ENCODE measurements at places on chromosomes 12 and 14.

- H3K27ac ChIP-seq = no peak overlapping the region
- H3K4me3 ChIP-seq = no peak overlapping the region
- H3K4me1 ChIP-seq = no peaks in the 10 kb centered on the region
- no peaks in the 10 kb centered on the region for H3K36me3 ChIP-seq
- peaks cover 54% of the 10 kb centered on the region for H3K27me3 ChIP-seq
Measured at GRCh38 chr12:130633771-130634170, 82.3 kb downstream of the RIMBP2 start.

DNA sequence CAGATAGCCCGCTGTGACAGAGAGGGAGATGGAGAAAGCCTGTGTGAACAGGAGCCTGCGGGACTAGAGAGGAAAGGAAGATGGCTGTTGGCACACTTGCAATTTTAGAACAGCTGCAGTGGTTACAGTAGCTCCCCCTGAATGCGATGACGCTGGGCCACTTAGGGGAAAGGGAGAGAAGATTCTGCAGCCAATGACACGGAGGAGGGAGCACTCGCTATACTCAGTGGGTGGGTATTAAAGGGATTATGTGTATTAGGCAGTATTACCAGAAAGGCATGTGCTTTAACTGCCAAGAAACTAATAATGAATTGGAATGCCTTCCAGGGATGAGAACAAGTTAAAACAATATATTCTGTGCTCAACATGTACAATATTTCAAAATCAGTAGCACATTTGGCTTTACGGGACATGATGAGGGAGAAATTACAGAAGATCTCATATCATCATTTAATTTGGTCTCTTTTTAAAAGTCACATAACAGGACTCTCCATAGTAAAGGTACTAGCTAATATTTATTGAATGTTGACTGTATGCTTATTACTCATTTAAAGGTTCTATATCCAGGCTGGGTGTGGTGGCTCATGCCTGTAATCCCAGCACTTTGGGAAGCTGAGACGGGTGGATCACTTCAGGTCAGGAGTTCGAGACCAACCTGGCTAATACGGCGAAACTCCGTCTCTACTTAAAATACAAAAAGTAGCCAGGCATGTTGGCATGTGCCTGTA, 35.9 kb upstream of the FOS start:
- H3K27ac ChIP-seq = no peak overlapping the region
- peaks cover 20% of the 10 kb centered on the region for H3K4me1 ChIP-seq
- no peak for DNase-seq
- peaks cover 8% of the 10 kb centered on the region for H3K36me3 ChIP-seq
- H3K4me3 ChIP-seq = no peak overlapping the region

DNA sequence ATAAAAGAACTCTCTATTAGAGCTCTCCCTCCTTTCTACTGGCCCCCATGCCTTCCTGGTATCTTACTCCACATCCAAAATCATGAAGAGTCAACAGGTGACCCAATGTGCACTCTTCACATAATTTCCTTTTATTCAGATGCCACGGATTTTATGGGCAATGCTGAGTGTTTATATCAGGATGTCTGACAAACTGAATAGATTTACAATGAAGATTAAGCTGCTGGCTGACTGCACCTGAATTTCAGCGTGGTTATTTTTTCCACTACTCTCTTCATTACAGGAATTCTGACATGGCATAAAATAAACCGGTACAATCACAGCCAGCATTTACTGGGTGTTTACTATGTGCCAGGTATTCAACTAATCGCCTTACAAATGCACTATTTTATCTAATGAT, 29.4 kb upstream of the CERS5 start:
- H3K4me3 ChIP-seq = no peak overlapping the region
- H3K27me3 ChIP-seq = no peaks in the 10 kb centered on the region
- no peaks in the 10 kb centered on the region for H3K4me1 ChIP-seq
- H3K27ac ChIP-seq = no peak overlapping the region
- DNase-seq = no peak
- H3K36me3 ChIP-seq = peaks cover 55% of the 10 kb centered on the region

- peaks cover 1% of the 10 kb centered on the region for H3K36me3 ChIP-seq
- DNase-seq = no peak
- no peak overlapping the region for H3K4me3 ChIP-seq
- no peaks in the 10 kb centered on the region for H3K4me1 ChIP-seq
Measured at GRCh38 chr14:68140806-68141205, 321.2 kb downstream of the RAD51B start.

DNA sequence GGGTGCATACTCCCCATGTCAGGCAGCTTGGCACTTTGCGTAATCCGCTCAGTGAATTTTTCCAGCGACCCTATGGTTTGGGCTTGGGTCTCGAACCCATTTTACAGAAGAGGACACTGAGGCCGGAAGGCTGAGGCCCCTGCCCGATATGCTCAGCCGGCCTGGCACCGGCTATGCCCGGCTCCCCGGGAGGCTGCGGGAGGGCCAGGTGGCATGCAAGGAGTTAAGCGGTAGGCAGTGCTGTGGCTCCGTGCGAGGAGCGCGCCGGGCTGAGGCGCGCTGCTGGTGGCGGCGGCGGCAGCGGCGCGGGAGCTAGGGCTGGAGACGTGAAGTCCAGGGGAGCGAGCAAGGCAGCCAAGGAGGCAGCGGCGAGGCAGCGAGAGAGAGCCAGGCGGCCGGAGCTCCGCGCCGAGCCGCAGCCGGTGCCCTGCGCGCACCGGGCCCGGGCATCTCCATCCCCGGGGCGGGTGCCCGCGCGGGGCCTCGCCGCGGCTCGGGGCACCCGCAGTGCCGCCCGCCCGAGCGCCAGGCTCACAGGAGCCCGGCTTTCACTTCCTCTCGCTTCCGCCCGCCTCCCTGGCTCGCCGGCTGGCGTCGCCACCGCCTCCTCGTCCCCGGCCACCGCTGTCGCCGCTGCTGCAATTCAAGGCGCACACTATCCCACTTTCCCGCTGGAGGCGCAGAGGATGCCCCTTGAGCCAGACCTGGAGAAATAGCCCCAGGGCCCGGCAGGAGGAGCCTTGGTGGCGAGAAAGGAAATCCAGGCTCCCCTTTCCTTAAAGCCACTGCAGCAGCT, at the start of gene WSCD2:
TSS of gene WSCD2 (plus strand) at position 272 of the 796 bp plus-strand sequence. CDS start 66,545 bp downstream, outside the sequence.
- no peaks in the 10 kb centered on the region for H3K4me1 ChIP-seq
- no peaks in the 10 kb centered on the region for H3K36me3 ChIP-seq
- H3K27ac ChIP-seq = no peak within 1 kb of the TSS
- H3K4me3 ChIP-seq = peak within 1 kb of the TSS; percentile 33
- H3K27me3 ChIP-seq = peaks cover 80% of the 10 kb centered on the region

GRCh38 chr12:41979574-41979973, 165.1 kb downstream of the GXYLT1 start:
- peaks cover 58% of the 10 kb centered on the region for H3K27me3 ChIP-seq
- no peak overlapping the region for H3K27ac ChIP-seq

- peaks cover 3% of the 10 kb centered on the region for H3K36me3 ChIP-seq
- H3K4me1 ChIP-seq = no peaks in the 10 kb centered on the region
- H3K4me3 ChIP-seq = no peak overlapping the region
- no peak for DNase-seq
- no peak overlapping the region for H3K27ac ChIP-seq
- H3K27me3 ChIP-seq = no peaks in the 10 kb centered on the region
Measured at GRCh38 chr12:29907461-29907860, 123.7 kb upstream of the TMTC1 start.

DNA sequence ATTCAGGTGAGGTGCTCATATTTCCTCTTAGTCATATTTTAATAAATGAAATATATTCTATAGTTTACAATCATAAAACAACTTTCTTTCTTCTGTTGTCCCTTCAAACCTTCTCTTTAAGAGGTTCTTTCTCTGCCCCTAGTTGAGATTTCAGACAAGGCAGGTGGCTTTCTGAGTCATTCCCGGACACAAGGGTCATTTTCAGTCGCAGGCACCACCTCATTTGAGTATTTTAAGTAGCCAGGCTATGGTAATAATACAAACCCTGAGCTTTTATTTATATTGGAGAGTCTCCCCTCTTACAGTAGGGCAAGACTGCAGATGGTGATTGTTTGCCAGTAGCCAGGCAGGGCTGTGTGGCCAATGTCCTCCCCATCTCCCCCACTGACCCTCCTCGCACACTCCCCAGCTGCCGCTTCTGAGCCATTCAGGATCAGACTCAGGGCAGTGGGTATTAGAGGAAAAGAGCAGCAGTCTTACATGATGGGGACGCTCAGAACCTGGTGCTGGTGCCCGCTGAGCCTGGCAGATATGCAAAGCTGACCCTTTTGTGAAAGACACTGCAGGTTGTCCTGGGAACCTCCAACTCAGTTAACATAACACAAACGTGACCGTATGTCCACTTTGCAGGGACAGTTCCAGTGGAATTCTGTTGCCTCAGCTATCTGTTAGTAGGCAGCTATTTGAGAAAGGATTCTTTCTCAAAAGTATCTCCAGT, 101.1 kb upstream of the BCL2L14 start:
- no peak overlapping the region for H3K27ac ChIP-seq
- H3K4me1 ChIP-seq = peaks cover 11% of the 10 kb centered on the region
- no peaks in the 10 kb centered on the region for H3K27me3 ChIP-seq
- DNase-seq = no peak
- H3K36me3 ChIP-seq = peaks cover 2% of the 10 kb centered on the region

Measured in central memory CD8-positive, alpha-beta T cell (primary cell).